ENCODE measurements at places on chromosomes 4 and X.
A peak's percentile ranks its signal among the peaks of the same experiment; 100 is the strongest.

- DNase-seq, result no peak
Observed at GRCh38 chr4:187302457-187303150, 578.9 kb upstream of the FAT1 start.

- no peak for DNase-seq
Observed at GRCh38 chr4:145881576-145881975, 57.0 kb downstream of the ZNF827 start.

DNA sequence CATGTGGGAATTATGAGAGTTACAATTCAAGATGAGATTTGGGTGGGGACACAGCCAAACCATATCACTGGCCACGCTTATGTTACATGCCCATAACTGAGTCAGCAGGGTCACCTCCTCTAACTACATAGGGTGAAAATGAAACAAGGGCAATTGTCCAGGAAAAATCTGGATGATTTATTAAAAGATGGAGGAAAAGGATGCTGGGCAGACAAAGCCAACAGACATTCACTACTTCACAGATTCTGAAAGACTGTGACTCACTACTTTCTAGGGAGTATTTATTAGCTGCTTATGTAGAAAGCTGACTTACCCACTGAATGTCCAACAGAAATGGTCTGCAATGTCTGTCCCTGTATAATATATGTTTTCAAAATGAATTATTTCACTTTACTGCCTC is 72.4 kb downstream of the APBB2 start:
- DNase-seq, result no peak

DNA sequence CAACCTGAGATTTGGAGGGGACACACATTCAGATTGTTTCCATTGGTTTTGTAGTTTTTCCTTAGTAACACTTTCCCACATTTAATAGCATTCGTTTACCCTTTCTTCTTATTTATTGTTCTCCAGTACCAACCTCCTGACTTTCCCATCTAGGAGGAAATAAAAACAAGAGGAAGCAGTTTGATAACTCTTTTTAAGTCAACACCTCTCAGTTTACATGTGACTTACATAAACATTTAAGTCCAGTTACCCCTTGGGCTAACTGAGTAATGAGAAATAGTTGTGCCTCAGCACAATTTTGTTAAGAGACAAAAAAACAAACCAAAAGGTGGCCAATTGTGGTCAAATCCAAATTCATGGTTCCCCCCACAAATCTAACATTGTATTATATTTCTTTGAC is 34.8 kb downstream of the PHOX2B start:
- no peak for DNase-seq

DNA sequence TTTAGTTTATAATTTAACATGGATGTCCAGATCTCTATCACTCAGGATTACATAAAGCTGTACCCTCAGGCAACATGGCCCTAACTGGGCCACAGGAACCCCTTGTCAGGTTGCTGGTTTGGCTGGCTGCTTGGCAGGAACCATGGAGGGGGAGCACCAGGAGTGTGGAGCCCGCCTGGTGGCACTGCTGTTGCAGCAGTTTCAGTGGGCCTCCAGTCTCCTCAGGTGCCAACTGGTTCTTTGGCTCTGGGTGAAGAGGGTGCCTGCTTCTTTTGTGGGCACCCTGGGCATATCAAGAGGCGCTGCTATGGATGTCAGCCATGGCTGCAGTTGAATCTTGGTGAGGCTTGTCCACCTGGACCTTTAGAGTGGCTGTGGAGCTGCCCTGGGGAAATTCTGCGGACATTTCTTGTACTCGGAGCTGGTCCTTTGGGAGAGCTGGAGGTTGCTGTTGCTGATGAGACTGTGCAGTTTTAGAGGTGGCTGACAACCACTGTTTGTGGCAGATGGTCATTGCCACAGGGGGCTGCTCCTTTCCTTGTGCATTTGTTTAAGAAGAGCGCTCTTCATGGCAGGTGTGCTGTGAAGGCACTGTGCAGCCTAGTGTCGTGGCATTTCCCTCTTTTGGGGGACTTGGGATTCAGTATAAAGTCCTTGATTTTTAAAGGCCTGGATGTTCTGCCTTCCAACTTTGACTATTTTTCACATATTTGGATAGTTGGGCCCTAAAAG is 10.3 kb upstream of the SMIM14 start:
- DNase-seq, result no peak

- DNase-seq, result no peak
Observed at GRCh38 chrX:72141372-72142004, 9.8 kb upstream of the RTL5 start.

- no peak for DNase-seq
Observed at GRCh38 chrX:44228621-44229020, 114.9 kb downstream of the EFHC2 start.

GRCh38 chr4:80219301-80220025 is 22.2 kb downstream of the PRDM8 start:
- no peak for DNase-seq

GRCh38 chr4:182540496-182540895 is 297.3 kb downstream of the TENM3 start:
- DNase-seq, result no peak

DNA sequence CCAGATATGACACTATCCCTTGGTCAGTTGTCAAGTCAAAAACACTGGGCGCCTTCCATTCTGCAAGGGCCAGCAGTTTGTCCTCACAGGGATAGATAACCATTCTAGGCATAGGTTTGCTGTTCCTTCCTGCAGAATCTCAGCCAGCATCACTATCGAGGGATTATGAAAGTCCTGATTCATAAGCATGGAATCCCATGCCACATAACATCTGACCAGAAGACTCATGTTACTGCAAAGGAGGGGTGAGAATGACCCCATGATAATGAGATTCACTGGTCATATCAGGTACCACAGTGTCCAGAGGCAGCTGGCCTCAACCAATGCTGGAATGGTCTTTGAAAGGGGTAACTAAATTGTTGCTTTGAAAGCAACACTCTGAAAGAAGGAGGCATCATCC is 84.7 kb downstream of the OTC start:
- DNase-seq, result no peak

DNA sequence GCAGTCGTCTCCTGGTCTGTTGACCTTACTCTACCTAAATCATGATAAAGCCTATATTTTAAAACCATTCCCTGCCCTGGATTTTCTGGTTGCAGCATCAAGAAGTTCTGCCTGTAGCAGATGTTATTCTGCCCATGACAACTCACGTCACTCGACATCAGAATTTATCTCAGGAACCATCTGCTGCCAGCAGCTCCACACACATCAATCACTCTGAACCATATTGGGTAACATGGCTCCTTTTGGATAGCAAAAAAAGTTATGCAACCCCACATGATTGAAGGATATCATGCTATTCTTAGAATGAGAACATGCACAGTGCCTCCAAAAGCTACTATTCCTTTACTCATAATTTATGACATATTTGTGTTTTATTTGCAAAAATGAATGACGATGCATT is 341.4 kb downstream of the DHRSX start:
- no peak for DNase-seq

DNA sequence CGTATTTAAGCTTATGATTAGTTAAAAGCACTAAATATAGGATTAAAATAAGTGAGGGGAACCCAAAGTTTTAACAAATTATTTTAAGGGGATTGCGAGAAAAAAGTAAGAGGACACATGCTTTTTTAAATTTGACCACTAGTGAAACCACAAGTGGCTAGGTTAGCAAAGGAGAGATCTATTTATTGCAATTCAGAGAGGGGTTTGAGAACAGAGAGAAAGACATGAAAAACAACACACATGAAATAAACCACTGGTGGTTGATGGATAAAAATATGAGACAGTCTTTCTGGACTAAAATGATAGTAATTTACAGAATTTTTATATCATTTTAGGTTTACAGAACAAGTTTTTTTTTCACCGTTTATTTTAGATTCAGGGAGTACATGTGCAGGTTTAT is 11.8 kb downstream of the SLC25A14 start:
- DNase-seq, result no peak

DNA sequence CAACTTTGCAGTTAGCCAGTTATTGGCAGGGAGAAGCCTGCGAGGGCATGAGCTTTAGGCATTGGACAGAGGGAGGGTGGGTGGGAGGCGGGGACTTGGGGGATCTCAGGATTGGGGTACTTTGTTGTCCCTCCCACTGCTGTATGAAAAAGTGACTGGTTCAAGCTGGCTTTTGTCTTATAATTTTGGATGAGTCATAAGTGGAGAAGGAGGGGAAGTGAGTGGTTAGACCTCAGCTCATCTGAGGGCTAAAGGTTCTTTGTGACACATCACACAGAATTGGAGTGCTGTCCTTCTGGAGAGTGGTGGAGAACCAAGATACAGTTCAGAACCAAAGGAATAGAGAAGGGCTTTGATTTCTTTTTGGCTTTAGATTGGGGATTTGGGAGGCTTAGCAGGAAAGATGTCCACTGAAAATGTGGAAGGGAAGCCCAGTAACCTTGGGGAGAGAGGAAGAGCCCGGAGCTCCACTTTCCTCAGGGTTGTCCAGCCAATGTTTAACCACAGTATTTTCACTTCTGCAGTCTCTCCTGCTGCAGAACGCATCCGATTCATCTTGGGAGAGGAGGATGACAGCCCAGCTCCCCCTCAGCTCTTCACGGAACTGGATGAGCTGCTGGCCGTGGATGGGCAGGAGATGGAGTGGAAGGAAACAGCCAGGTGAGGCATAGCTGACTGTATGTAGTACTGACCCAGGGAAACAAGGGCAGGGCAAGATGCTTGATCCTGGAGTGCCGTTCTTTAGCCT is at the start of gene SLC4A4:
TSS of gene SLC4A4 (plus strand) at position 175 of the 748 bp plus-strand sequence.
- DNase-seq, result no peak

- DNase-seq, result no peak
Observed at GRCh38 chr4:61896634-61897033, 696.5 kb downstream of the ADGRL3 start.

- no peak for DNase-seq
Observed at GRCh38 chrX:120446498-120446897, 22.6 kb downstream of the LAMP2 start.

DNA sequence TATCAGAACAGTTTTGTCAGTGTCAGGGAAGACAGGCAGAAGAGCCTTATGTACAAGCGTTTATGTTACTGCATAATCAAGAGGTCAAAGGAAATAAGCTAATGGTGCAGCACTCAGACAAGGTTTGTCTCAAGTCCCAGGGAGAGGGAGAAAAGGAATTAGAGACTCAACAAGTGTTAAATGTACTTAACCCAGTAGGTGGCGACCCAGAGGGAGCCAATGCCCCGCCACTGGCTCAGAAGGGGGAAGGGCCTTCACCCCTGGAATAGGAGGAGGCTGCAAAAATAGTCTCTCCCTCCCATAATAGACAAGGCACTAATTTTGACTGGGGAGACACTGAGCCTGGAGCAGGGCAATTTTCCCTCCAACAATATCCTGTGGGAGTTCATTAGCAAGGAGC is 14.1 kb upstream of the PAPSS1 start:
- no peak for DNase-seq

- peak; percentile 13 for DNase-seq
Observed at GRCh38 chr4:44150091-44150576, 298.5 kb downstream of the KCTD8 start.

GRCh38 chr4:110183643-110184042 is 14.8 kb downstream of the ELOVL6 start:
- DNase-seq, result no peak

DNA sequence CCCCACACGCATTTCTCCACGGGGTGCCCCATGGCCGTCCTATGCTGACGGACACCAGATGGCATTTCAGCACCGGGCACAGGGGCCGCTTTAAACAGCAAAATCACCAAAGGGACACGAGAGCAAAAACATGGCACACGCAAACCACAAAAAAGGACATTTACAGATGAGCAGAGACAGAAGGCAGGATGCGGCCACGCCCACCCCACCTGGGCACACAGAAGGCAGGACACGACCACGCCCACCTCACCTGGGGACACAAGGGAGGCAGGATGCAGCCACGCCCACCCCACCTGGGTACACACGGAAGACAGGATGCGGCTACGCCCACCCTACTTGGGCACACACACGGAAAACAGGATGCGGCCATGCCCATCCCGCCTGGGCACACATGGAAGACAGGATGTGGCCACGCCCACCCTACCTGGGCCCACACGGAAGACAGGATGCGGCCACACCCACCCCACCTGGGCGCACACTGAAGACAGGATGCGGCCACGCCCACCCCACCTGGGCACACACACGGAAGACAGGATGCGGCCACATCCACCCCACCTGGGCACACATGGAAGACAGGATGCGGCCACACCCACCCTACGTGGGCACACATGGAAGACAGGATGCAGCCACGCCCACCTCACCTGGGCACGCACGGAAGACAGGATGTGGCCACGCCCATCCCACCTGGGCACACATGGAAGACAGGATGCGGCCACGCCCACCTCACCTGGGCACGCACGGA is 69.1 kb downstream of the FAM53A start:
- DNase-seq, result peak; percentile 85

- no peak for DNase-seq
Observed at GRCh38 chrX:105975382-105975781, 63.1 kb downstream of the SERPINA7 start.

- DNase-seq, result no peak
Observed at GRCh38 chrX:15853586-15854079, 980 bp downstream of the AP1S2 start.

DNA sequence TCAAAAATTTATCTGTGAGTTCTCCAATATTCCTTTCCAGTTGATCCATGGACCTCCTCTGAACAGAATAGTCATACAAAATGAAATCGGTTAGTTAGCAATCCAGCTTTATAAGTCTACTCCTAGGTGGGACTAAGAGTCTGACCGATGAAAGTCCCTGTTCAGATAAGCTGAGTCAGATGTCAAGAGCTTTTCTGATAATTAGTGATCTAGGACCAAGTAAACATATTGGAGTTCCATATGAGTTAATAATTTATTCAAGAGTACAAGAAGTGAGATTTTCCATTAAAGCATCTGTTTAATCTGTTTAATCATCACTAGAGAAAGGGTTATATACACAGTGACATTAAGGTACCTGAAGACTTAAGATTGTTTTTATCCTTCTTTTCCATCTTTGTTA is 74.7 kb downstream of the UGT8 start:
- no peak for DNase-seq

DNA sequence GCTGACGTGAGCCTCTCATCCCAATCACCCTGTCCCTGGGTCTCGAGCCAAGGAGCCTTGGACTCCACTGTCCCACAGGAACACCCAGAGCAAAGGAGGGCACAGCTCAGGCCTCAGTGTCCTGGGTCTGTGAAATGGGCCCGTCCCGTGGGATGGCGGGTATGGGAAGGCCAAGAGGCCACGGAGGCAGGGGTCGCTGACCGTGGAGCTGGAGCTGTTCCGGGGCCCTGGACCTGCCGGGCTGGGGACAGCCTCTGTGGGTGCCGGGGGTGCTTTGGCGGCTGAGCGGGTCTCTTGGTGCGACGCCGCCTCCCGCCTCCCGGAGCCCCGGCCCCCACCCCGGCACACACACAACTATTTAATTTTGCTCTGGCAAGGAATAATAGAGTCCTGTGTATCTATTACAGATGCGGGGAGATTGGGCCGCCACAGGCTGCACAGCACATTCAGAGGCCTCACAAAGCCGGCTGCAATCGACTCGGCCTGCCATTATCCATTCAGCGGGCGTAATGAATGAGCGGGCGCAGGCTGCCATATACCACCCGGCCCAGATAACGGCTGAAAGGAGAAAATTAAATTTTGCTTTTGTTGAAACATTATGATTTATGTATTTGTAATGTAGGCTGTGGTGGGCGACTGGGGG is 83.9 kb upstream of the NKX1-1 start:
- no peak for DNase-seq
